ENCODE measurements at places on chromosomes 1 and 21. TPM values are rescaled to one million over a fixed set of nuclear protein-coding genes. Genes with fewer than 3 reads are reported as not detected.

RNU1-2 gene
- polyA plus RNA-seq, result not detected

EDARADD gene
- polyA plus RNA-seq, result not detected

TCHH gene
- not detected for polyA plus RNA-seq

OR2T29 gene
- polyA plus RNA-seq, result not detected

HHIPL2 gene
- not detected for polyA plus RNA-seq

DMRTA2 gene
- polyA plus RNA-seq, result not detected

ZNF695 gene
- polyA plus RNA-seq, result not detected

TMPRSS15 gene
- not detected for polyA plus RNA-seq

KMO gene
- 0.65 TPM for polyA plus RNA-seq

GPR3 gene
- 0.19 TPM for polyA plus RNA-seq

GRIK3 gene
- 2.2 TPM for polyA plus RNA-seq

NRDC gene
- polyA plus RNA-seq, result 108 TPM

LDLRAD1 gene
- not detected for polyA plus RNA-seq

KCNE2 gene
- polyA plus RNA-seq, result not detected

OPTC gene
- polyA plus RNA-seq, result not detected

NBPF15 gene
- polyA plus RNA-seq, result 3.7 TPM

SMPDL3B gene
- 152 TPM for polyA plus RNA-seq

ANKRD65 gene
- not detected for polyA plus RNA-seq

NBPF6 gene
- polyA plus RNA-seq, result not detected

OR2T11 gene
- not detected for polyA plus RNA-seq

CNR2 gene
- polyA plus RNA-seq, result not detected

HTR1D gene
- not detected for polyA plus RNA-seq

CITED4 gene
- polyA plus RNA-seq, result 3.0 TPM

LRRC47 gene
- 11.7 TPM for polyA plus RNA-seq

JTB gene
- polyA plus RNA-seq, result 112 TPM

DPT gene
- polyA plus RNA-seq, result not detected

CGN gene
- 1.5 TPM for polyA plus RNA-seq

GPR89A gene
- polyA plus RNA-seq, result 85.3 TPM

DPM3 gene
- polyA plus RNA-seq, result 130 TPM

TNFRSF4 gene
- not detected for polyA plus RNA-seq

PRMT2 gene
- polyA plus RNA-seq, result 28.9 TPM

KRTAP7-1 gene
- not detected for polyA plus RNA-seq

GJB5 gene
- 11.5 TPM for polyA plus RNA-seq

CA6 gene
- not detected for polyA plus RNA-seq

FOXO6 gene
- not detected for polyA plus RNA-seq

LCE2B gene
- not detected for polyA plus RNA-seq

KAZN gene
- polyA plus RNA-seq, result 23.4 TPM

NR1I3 gene
- polyA plus RNA-seq, result 1.4 TPM

OR2M3 gene
- polyA plus RNA-seq, result not detected

Measured in Purkinje cell (primary cell).